H54 (cell line): ENCODE measurements at places on chromosomes 3 and 15.

DNA sequence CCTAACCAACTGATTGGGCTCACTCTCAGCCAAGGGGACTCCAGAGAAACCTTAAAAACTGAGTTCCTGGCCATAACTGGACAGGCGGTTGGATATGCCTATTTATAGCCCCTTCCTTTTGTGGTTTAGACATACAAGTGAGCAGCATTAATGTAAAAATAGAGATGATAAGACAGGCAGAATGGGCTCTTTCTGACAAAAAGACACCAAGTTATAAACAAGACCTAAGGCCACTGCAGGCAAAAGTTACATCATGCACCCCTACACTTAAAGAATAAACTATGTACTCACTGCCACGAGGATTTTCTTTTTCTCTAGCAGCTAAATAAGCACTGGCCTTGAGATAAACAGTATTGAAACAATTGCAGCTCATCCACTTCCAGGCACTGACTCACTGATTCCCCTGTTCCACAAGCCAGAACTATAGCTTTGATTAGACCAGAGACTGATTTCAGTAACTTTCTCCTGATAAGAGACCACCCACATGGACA is 30.1 kb downstream of the SUCNR1 start:
- no peak for DNase-seq

DNA sequence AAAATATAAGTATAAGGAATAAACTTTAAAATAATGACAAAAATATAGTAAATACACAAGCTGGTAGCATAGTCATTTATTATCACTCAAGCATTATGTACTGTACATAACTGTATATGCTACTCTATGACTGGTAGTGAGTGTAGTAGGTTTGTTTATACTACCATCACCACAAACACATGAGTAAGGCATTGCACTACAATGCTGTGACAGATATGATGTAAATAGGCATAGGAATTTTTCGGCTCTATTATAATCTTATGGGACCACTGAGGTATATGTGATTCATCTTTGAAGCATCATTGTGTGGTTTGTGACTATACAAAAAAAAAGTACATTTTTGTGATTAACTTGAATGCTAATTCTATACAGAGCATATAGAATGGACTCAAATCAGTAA is 35.3 kb upstream of the FBN1 start:
- no peak for DNase-seq

- no peak for DNase-seq
Observed at GRCh38 chr15:52256930-52257733, 38.5 kb downstream of the MYO5C start.

DNA sequence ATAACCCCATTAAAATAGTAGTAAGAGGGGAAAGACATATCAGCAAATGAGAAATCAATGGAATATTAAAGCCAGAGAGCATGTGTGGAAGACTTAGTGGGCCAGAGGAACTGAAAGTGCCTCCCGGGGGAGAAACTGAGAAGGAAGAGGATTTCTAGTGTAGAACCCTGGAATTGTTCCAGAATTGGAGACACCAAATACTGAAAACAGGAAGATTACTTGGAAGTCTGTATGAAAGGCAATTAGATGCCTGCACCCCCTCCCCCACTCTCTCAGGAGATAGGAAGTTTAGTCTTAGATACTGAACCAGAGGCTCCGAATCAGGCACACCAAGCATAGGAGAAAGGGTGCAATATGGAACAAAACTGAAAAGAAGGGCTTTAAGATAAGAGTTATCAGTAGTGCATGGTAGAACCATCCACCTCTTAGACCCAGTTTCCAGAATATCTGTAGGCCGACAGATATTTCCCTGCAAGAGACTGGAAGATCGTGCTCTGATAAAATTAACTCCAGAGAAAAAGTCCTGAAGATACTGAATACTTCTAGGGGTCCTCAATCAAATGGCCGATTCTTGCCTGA is 32.4 kb downstream of the KLHL18 start:
- DNase-seq: no peak

- no peak for DNase-seq
Observed at GRCh38 chr3:130894986-130895280, 1.0 kb downstream of the ATP2C1 start.

DNA sequence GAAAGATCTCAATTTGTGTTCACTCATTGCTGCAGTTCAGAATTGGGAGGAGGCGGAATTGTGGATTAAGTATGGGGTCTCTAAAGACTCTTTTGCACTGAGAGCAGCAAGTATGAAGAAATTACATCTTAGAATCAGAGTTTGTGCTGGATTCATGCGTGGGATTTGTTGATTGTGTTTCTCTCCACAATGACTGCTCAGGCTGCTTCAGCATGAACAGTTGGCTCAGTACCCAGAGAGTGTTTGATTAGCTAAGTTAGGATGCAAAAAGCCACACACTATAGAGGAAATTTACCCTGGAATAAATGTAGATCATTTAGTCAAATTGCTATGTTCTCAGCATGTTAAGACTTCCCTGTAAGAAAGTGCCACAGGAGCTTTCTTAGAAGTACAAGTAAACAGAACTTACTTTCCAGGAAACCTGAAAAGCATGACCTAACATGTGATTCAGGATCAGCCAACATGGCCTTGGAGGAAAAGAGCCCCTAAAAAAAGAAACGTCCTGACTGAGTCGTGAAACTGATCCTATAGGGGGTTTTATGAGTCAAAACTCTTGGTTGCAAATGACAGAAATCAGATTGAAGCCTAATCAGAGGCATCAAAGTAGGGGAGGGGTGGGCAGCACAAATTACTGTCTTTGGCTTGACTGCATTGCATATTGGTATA is 32.6 kb downstream of the HHLA2 start:
- DNase-seq: no peak

GRCh38 chr3:184553385-184553784 is 8.2 kb upstream of the EPHB3 start:
- DNase-seq: no peak

DNA sequence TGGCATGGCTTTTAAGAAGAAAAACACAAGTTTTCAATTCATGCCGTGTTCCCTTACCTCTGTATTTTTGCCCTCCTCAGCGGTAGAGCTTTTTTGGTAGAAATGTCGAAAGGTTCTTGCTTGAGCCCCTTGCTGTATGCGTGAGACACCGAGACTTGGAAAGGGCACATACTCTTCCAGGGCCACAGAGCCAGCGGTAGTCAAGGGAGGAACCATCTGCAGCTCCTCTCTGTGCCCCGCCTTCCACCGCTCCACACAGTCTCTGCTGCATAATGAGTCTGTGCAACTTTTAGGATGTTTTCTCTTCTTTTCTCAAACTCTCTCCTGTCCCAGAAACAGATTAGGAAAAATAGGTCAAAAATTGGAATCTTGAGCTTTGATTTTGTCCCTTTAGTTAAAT is 77.5 kb downstream of the LPP start:
- no peak for DNase-seq

GRCh38 chr3:189108735-189109134 is 63.0 kb upstream of the TPRG1 start:
- no peak for DNase-seq

DNA sequence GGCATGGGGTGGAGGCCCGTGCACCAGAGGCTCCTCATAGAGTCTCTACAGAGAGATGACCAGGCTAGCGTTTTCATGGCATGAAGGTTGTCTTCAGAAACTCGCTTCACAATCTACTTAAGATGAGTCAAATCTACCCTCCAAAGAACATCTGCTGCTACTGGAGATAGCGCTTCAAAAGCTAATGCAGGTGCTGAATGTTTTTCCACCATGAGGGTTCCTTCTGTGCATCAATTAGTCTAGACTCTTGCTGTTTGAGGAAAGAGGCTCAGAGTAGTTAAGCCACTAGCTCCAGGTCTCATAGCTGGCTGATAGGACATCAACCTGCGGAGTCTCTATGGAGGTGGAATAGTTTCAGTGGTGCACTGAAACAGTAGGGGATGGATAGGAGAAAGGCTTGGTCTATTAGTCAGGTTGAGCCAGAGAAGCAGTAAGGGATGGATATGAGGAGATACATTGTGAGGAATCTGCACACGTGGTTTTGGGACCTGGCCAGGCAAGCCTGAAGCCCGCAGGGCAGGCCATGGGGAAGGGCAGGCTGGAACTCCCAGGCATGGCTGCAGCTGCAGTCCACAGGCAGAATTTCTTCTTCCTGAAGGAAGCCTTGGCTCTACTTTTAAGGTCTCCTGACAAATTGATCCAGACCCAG is 117.5 kb downstream of the APBA2 start:
- DNase-seq: no peak

GRCh38 chr3:110494093-110494490 is 577.5 kb upstream of the NECTIN3 start:
- DNase-seq: no peak

DNA sequence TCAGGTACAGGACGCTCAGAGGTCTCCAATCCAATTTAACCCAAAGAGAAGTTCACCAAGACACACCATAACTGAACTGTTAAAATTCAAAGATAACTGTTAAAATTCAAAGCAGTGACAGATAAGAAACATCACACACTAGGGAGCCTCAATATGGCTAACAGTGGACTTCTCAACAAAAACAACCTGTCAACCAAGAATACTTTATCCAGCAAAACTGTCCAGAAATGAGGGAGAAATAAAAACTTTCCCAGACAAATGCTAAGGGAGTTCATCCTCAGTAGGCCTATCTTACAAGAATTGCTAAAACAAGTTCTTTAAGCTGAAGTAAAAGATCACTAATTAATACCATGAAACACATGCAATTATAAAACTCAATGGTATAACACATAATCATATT is 36.3 kb upstream of the MYLK start:
- DNase-seq: no peak

DNA sequence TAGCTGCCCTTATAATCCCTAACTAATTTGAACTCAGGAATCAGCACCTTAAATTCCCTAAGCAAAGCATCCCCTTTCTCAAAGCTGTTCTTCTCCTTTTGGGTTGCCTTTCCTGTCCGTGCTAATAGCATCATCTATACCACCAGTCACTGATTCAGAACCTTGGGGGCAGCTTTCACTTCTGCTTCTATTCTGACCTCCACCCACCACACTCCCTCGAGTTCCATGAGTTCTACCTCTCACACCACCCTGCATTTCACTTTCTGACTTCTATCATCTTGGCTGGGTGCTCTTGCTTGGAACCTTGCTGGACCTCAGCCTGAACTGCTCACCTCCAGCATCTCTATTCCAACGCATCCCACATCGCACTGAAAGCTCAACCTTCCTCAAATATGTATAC is 55.4 kb upstream of the KCNMB2 start:
- DNase-seq: no peak

GRCh38 chr15:88956906-88957305 is 43.7 kb upstream of the MFGE8 start:
- no peak for DNase-seq

GRCh38 chr3:147361454-147362420 is 44.6 kb downstream of the ZIC4 start:
- DNase-seq: peak; percentile 39

- DNase-seq: no peak
Observed at GRCh38 chr3:8488411-8488810, 13.2 kb upstream of the LMCD1 start.

DNA sequence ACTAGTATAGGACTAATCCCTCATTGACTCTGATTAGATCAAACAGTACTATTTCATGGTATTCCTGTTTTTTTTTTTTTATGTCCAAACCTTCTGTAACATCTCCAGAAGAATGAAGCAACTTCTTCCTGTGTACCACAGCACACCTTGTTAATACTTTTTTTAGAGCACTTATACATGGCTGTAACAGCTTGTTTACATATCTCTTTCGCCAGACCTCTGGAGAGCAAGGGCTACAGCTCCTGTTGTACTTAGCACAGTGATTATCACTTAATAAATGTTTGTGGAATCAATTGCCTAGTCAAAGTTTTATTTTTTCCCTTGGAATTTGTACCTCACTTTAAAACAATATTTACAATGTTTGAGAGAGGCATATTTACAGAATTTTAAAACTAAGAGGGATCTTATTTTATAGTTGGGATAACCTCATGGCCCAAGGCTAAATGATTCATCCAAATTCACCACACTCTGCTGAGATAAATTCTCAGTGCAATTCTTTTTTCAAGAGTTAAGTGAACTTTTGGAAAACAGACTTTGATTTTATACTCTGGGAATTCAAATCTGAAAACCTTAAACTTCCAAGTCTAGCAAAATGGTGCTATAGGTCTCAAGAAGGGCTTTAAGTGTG is 9.2 kb upstream of the GATM start:
- DNase-seq: no peak

DNA sequence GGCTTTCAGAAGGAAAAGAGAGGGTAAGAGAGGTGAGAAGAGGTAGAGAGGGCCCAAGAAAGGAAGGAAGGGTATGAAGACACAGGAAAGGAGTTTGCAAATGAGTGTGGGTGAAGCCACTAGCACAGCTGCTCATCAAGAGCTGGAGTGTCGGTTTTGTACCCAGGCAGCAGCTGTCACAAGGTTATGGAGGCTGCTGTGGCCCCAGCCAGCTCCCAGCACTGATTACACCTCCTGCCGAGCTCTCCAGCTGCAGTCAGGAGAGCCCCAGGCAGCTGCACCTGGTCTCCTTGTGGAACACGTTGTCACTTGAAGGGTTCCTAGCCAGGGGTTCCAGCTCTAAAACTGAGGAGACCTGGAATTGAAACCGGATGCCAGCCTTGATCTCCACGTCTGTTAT is 60.4 kb upstream of the CHD2 start:
- no peak for DNase-seq

DNA sequence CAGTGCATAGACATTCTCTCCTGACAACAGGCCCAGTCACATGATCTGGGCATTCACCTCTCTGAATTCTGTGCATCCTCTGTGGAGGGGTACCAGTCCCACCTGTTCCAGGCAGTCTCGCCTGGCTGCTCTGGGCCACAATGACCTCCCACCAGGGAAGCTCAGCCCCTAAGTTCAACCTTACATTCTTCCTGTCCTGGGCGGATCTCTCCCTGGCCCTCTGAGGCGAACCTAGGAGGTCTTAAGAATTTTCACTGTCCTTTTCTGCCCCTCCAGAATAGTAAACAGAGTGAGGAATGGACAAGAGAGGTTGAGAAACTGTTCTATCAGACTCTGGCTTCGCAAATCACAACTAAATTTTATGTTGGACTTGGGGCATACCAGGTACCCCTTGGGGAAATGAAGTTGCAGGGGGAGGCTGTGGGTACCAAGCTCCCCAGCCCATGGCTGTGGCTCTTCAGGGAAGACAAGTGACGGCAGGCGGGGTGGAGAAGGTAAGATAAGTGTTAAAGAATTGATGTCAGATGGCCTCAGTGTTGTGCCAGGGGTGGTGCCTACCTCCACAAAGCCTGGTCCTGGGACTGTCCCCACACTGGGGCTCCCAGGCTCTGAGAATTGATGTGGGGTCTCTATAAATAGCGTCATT is 5.3 kb downstream of the SCN5A start:
- no peak for DNase-seq

- DNase-seq: no peak
Observed at GRCh38 chr15:72203507-72203837, 5.9 kb upstream of the GRAMD2A start.

DNA sequence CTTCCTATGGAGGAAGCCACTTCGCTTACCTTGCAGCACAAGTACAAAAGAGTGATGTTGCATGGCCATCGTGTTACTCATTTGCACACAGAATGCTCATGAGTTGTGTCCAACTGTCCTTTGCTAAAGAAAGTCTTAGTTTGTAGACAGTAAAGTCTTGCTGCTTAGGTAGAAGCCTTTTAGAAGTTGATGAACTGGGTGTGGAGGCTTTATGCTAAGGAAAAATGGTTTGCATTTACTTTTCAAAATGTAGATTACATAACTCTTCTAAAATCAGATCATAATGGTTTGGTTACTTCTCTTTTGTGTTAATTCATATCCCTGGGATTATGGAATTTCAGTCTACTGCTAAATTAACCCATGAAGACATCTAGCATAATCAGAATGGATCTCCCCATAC is 84.5 kb upstream of the FLNB start:
- DNase-seq: no peak
